ENCODE measurements at places on chromosomes 7 and 10.

DNA sequence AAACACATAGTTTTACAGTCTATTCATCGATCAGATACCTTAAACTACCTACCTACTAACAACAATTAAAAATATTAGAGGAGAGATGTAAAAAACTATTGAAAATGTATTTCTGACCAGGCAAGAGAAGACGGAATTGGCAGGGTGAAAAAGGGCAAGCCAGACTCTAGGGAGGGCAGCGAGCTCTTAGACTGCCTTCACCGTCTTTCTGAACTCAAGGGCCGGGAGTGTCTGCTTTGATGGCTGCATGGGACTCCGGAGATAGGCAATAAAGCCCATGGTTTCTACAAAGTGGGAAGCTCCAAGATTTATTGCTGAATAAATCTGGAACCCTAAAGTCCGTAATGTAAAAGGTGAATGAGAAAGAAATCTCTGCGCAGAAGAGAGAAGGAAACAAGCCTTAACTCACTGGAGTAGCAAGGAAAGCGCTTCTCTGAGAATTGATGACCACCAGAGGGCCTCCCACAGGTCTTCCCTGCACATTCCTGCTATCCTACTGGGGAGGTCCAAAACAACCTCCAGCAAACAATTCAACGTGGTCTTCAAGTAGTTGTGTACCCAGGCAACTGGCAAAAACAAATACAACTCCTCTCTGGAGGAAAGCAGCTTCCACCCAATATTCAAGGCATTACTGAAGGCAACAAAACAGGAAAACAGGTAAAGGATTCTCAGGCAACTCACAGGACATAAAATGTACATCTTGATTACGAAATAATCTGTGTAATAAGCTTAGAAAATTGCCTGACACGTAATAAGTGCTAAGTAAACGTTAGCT, 181.3 kb downstream of the SDK1 start:
- DNase-seq = no peak

DNA sequence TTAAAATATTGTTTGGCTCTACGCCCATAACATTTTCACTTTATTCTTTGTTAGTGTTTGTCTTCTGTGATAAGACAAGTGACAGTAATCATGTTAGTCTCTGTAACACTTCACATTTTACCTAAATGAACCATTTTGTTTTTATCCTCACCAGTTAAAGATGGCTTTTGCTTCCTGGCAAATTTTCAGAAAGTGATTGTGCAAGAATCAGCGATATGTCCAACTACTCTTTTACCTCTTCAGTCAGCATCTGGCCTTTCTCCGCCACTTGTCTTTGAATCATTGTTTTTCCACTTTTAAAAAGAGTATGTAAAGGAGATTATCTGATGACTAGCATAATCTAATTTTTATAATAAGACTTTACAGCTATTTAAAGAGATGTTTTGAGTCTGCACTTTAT, 3.5 kb downstream of the DGKB start:
- no peak for DNase-seq

GRCh38 chr10:49111320-49111698, 4.0 kb downstream of the VSTM4 start:
- DNase-seq = no peak

GRCh38 chr7:126079581-126079980, 1150.0 kb upstream of the POT1 start:
- DNase-seq = no peak

- no peak for DNase-seq
These were observed 37.4 kb downstream of the PRKAG2 start for GRCh38 chr7:151839451-151839921.

- no peak for DNase-seq
These were observed 67.3 kb downstream of the AP3M1 start for GRCh38 chr10:74083304-74083703.

DNA sequence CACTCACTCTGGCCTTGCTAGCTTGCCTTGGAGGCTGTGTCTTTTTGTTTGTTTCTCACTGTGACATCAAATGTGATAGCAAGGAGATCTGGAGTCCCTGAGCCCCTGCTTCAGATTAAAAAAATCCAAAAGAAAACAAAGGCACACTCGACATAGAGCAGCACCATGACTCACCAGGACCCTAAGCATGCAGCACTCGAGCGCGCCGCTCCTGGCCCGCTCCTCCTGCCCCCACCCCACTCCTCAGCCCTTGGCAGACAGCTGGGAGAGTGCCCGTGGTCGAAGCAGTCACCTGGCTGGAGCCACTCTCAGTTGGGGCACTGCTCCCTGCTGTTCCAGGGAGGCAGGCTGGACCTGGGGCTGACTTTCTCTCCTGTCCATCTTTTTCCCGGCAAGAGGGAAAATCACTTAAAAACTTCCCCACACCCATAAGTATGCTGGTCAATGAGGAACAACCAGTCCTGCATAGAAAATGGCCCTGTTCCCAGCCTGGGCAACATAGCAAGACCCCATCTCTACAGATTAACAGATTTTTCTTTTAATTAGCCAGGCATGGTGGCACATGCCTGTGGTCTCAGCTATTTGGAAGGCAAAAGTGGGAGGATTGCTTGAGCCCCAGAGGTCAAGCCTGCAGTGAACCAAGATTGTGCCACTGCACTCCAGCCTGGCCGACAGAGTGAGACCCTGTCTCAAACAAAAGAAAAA, 128.4 kb downstream of the PAXIP1 start:
- DNase-seq = no peak

- DNase-seq = no peak
These were observed 38.3 kb downstream of the MACROH2A2 start for GRCh38 chr10:70090951-70091350.

DNA sequence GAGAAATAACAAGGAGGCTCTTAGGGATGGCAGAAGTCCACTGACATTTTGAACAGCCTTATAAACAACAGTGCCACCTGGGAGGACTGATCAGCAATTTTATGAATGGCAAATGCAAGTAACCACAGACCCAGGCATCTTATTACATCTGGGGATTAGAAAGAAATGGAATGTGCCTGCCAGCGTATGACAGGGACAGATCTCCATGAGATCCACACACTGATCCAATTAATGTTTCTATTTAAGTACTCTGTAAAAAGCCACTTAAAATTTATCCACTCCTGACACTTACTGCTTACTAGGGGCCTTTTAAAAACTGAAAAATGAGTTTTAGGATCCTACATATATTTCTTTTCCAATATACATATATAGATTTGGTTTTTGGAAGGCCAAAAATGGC, 28.6 kb downstream of the PARD3 start:
- DNase-seq = no peak

DNA sequence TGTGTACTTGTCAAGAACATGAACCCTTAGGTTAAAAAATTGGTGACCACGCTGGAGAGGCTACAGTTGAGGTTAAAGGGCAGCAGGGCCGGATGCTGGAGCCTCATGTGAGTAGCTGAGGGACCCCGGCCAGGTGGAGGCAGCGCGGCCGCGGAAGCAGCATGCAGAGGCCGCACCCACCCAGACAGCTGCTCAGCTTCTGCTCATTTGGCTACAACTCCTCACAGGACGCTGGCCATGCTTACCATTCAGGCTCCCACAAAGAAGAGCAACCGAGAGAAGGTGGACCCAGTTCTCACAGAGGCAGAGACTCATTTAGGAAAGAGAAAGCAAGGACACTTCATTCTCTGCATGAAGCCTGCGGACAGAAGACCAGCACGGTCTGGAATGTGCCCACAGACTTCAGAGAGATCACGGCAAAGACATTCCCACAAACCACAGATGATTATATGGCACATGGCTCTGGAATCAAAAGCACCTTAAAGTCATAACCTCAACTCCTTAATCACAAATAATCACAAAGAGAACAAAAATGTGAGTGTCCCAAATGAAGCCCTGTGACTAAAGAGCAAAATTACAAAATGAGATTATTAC, 94.4 kb downstream of the VOPP1 start:
- DNase-seq = no peak

DNA sequence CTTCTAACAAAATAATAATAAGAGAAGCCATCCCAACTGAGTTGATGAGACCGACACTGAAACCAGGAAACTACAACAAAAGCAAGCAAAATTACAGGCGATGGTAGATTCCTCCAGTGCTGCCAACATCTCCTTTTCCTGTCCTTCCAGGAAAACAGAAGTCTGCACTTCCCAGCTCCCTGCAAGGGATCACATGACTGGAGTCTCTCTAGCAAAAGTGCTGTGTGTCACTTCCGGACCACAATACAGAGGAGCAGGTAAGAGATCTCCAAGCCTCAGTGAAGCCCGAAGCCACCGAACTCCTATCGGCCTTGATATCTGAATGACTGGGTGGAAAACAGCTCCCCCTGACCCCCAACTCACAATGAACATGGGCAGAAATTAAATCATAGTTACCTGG, 63.2 kb downstream of the SMURF1 start:
- DNase-seq = no peak

DNA sequence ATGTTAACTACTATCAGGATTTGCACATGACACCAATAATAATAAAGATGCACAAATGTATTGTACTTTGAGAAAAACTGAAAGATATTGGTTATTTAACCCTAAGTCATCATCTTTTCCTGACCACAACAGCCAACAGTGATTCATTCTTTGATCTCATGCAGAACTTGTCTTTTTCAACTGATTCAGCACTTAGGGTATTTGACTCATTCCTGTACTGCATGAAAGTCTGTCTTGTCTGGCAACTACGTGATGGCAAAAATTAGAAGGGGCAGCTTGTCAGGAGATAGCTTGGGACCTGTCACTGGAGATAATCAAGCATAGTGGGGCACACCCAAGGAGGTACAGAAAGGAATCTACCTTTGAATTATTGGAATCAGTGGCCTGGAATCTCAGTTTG, 77.8 kb upstream of the LRRC17 start:
- DNase-seq = no peak

GRCh38 chr7:21044384-21044783, 257.7 kb upstream of the SP8 start:
- DNase-seq = no peak

DNA sequence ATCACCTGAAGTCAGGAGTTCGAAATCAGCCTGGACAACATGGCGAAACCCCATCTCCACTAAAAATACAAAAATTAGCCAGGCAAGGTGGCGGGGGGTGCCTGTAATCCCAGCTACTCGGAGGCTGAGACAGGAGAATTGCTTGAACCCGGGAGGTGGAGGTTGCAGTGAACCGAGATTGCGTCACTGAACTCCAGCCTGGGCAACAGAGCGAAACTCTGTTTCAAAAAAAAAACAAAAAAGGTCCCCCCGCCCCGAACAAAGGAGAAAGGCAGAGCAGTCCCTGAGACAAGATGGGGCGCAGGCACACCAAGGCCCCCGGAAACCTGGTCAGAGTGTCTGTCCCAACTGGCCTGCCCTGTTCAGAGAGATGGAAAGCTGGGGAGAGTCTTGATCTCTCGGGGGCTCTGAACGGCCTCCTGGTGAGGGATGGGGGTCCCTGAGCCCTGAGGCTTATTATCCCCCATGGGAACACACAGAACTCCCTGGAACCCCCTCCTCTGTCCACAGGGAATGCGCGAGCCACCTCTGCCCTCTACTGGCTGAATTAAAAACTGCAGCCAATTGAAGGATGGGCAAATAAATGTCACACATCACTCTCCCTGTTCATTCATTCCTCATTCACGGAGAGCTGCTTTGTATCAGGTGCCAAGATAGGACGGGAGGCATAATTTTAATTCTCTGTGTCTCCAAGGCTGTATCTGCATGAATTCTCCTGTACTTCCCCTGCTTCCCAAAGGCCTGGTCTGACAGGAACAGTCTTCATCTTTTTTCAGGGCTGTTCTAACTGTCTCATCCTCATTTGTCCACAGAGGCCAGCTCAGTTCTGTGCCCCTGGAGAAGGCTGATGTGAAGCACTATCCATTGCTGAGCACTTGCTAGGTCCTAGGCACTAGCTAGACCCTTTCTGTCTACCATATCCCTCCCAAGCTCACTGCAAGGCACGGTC, 28.9 kb downstream of the MAT1A start:
- DNase-seq = no peak

DNA sequence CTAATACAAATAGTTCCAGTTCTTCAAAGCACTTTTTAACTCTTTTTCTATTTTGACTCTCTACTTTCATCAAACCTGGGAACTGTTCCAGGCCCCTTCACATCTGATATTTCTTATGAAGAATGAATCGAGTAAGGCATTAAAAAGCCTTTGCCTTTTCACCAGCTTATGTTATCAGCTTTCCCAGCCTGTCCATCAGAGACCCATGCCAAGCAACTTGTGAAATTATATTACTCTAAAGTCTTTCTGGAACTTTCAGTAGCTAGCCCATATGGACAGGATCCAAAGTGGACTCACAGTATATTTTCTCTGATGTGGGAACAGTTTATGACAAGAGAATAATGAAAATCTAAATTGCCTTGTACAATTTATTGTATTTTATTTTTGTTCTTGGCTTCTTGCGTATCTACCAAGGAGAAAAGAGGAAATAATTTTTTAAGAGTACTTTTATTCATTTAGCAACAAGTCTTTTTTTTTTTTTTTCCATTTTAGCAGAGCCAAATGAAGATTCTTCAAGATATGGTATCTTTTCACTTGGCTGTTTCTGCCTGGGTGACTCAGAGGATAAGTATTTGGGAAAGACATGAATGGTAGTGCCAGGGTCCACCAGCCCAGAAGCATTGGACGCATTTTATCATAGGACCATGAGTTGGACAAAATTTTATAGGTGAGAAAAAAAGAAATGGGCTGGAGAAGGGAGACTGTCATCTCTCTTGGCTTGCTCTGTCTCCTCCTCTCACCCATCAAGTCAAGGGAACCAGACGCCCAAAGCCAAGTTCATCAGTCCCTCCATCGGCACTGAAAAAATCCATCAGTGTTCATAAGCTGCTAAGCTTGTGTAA, 195.8 kb upstream of the NEBL start:
- no peak for DNase-seq

GRCh38 chr7:128888039-128888755, 22.3 kb downstream of the KCP start:
- no peak for DNase-seq

DNA sequence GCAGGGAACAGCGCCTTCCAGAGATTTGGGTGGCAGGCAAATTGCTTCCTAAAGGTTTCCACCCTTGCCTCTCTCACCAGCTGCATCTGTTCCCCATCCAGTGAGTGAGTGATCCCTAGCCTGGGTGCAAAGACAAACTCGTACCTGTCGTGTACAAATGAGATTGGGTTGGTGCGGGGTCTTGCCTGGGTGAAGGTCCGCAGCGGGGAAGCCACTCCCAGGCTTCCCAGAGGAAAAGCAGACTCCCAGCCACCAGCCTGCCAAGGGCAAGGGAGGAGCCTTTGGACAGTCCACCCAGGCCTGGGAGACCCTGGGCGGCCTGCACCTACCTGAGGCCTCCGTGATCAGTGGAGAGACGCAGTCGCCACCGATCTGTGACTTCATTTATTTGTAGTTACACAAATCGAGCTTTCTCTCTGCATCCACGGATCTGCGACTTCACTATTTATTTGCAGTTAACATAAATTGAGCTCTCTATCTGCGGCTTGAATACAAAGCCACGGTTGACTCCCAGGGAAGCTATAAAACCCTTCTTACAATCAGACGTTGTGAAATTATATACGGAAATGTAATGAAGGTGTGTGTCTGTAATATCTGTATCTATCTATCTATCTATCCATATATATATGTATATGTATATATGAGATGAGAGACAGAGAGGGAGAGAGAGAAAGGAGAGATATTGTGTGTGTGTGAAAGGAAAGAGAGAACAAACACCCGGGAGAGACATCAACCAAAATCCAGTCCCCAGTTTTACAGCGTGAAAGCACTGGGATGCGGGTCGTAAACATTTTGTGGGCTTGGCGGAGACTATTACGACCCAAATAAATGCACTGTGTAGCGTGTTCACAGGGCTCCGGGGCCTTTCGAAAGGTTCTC, 3.0 kb upstream of the HOXA7 start:
- DNase-seq = no peak

- DNase-seq = no peak
These were observed 731.5 kb upstream of the FZD8 start for GRCh38 chr10:36373424-36374096.
